ENCODE measurements at places on chromosomes 13 and 19.

GRCh38 chr19:50702871-50703829 lies 16.5 kb downstream of the SHANK1 start:
- peak; percentile 26 for DNase-seq

DNA sequence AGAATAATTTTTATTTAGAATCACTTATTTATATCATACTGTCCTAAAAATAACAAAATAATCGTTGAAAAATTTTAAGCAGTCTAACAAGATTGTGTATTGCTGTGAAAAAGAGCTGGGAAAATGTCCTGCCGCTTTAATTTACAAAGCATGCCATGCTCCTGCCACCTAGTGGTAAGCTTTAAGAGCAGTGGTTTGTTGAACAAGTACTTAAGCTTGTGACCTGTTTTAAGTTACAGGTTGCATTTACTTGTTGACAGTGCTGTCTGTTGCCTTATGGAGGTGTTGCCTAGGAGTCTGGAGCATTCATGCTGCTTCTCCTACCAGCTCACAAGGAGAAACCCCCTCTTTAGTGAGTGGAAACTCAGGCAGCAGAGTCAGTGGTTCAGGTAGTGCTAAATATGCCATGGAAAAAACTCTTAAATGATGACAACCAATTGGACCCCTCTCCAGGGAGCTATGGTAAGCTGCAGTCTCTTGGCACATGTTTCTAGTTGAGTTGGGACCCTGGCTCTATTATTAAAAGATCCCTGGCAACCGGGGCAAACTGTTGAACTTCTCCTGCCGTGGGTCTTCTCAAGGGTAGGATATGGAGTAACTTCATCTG lies 68.4 kb downstream of the SPATA13 start:
- peak; percentile 85 for DNase-seq

- DNase-seq = no peak
These were observed 234.7 kb downstream of the NHLRC3 start for GRCh38 chr13:39272994-39273393.

DNA sequence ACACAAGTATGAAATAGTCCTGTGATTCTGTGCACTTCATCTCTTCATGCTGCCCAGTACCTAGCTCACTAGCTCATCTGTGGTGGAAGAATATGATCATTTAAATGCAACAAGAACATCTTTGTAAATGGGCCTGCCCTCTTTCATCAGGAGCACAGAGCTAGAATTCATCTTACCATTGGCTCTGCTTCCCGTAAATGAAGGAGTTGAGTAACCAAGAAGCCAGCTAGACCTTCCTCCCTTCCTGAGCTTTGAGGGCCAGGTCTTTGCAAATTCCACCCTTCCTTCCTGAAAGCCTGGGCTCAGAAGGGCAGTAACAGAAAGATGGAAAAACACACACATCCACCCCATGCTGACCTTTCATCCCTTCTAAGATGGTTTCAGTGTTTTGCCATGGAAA lies 82.0 kb downstream of the FRY start:
- no peak for DNase-seq

DNA sequence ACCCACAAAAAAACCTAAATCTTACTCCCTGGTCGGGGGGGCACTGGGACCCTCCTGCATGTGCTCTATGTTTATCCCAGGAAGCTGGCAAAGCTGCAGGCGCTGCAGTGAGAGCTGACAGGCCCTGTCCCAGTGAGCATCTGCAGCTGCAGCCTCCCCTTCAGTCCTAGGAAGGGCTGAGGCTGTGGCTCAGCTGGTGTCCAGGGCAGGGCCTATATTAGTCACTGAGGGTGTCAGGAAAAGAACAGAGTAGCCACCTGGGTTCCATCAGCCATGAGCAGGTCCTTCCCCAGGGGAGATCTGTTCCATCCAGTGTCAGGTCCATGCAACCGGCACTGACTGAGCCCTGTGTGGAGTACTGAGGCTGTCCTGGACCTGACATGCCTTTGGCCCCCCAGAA lies 120.5 kb downstream of the TNFRSF19 start:
- DNase-seq = no peak

- no peak for DNase-seq
These were observed 105.4 kb downstream of the ZNF429 start for GRCh38 chr19:21610787-21611186.

Measured in cardiac fibroblast (primary cell).